ENCODE measurements at places on chromosomes 16 and 17.

DNA sequence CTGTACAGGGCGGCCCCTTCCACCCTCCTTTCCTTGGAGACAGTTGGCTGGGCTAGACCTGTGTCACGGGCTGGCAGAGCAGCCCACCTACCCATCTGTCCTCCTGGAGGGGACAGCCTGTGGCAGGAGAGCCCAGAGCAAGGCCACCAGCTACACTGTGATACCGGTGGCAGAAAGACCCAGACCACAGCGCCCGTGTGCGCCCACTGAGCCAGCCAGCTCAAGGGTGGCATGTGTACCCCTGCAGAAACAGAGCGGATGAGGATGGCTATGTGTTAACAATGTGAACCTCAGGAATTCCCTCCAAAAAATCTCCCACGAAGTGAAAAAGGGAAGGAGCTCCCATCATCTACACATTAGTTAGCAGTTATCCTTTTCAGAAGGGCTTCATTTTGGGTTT, 7.1 kb downstream of the HBQ1 start:
- DNase-seq, result no peak

- no peak for DNase-seq
These were observed 172.4 kb downstream of the STX8 start for GRCh38 chr17:9403257-9403656.

- no peak for DNase-seq
These were observed 49.4 kb downstream of the MYH10 start for GRCh38 chr17:8580952-8581658.

GRCh38 chr17:66392783-66393437, 90.5 kb downstream of the PRKCA start:
- DNase-seq, result no peak

GRCh38 chr17:77096570-77097214, 44.1 kb upstream of the SEC14L1 start:
- peak; percentile 54 for DNase-seq

DNA sequence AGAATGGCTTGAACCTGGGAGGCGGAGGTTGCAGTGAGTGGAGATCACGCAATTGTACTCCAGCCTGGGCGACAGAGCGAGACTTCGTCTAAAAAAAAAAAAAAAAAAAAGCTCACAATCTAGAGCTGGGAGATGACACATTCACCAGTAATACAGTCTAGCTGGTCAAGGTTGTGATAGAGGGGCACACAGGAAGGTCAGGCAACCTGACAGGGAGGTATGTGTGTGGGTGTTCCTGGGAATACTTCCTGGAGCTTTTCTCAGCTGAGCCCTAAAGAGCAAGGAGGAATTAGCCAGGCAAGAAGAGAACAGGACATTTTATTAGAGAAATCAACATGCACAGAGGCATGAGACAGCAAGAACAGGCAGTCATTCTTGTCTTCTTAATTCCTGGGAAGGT, 216.7 kb downstream of the SHISA9 start:
- no peak for DNase-seq

GRCh38 chr16:84313921-84314320, 19.2 kb downstream of the WFDC1 start:
- no peak for DNase-seq

DNA sequence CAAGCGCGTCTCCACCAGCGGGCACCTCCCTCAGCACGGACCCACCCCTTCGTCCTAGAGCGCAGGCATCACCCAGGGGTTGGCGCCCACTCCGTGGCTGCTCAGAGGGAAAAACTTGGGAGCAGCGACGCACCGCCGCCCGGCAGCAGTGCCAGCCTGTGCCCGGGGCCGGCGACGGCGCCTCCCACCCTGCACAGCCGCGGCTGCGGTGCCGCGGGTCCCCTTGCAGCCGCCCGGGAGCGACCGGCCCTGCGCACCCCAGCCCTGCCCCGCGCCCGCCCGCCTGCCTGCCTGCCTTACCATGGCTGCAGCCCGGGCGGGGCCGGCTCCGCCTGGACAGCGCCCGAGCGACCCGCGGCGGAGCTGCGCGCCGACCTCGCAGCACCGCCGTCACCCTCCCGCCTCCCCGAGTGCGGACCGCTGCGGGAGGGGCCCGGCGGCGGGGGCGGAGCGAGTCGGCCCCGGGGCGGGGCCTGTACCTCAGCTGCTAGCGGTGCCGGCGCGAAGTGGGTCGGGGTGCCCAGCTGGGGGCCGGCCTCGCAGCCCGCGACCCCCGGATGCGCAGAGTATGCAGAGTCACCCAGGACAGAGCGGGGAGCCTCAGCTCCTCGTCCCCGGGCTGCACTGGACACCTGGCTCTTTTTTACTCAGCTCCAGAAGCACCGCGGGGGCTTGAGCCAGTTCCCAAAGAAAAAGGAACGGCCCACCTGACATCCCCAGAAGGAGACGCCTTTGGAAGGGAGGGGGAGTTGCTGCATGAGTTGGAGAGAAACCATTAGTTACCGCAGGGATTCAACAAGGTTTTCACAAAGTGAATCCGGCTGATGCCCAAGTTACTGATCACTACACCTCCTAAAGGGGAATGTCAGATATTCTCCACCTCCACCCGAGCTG, 17.5 kb upstream of the MTMR4 start:
- DNase-seq, result peak; percentile 20

DNA sequence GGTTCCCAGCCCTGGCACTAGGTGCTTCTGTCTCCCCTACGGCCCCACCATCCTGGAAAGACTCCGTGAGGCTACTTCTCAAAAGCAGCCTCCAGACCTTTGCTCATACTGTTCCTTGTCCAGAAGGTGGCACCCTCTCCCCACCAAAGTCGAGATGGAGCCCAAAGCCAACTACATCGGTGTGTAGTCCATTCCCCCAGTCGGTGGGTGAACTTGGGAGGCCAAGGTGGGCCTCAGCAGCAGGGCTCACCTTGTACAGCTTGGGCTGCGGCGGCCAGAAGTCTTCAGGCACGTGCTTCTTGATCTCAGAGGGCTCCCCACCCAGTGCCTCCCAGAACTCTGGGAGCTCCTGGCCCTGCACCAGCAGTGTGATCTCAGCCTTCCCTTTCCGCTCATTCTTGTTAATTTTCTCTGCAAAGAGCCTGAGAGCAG, 10.2 kb downstream of the FLII start:
- DNase-seq, result peak; percentile 67

GRCh38 chr17:31517524-31517923, 126.0 kb downstream of the RAB11FIP4 start:
- no peak for DNase-seq

- no peak for DNase-seq
These were observed 11.6 kb upstream of the ADGRG1 start for GRCh38 chr16:57616876-57617275.

DNA sequence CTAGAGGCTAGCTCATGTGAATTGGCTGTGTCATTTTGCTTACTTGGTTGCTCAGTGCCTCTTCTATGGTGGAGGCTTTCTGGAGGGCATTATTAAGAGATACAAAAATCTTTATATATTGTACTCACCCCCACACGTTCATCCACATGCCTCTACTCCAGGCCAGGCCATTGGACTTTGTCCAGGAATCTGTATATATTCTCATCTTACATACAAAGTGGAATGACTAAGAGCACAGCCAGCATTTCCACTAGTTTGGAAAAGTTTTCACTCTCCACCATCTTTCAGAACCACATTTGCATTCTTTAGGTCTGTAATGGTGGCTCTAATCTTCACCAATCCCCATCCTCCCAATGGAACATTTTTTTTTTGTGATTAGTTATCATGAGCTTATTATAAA, 4.8 kb upstream of the GLG1 start:
- DNase-seq, result peak; percentile 75

DNA sequence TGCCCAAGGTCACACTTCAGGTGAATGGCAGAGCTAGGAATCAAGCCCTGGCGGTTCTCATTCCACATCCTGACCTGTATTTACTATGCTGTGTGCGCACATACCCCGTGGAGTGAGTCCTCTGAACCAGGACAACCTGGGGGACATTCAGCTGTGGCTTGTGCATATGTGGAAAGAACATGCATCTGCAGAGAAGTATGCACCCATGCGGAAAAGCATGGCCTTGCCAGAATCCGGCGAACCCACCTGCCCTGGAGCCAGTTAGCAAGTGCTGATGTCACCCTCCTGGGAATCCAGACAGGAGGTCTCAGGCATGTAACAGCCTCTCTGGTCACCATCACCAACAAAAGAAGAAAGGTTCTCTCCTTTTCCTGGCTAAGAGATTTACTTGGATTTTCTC, 1.9 kb downstream of the RASL10B start:
- no peak for DNase-seq

DNA sequence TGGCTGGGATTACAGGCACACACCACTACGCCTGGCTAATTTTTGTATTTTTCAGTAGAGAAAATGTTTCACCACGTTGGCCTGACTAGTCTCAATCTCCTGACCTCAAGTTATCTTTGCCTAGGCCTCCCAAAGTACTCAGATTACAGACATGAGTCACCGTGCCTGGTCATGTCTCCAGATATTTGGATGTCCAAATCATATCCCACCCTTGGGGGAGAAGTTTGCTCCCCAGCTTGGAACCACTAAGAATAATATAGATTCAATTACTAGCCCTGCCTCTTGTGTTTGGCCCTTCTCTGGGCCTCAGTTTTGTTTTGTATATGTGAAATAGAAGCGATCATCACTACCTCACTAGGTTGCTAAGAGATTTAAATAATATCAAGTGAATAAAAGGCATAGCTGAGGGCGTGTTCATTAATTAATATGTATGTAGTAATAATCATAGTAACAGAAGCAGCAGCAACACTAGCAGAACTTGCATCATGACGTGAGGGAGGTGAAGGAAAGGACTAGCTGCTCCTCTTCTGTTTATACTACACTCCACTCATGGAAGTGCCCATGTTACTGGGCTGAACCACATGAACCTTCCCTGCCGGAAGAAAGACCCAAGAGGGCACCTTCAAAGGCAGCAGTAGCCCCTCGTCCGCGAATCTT, 253.6 kb upstream of the XYLT1 start:
- DNase-seq, result peak; percentile 78

DNA sequence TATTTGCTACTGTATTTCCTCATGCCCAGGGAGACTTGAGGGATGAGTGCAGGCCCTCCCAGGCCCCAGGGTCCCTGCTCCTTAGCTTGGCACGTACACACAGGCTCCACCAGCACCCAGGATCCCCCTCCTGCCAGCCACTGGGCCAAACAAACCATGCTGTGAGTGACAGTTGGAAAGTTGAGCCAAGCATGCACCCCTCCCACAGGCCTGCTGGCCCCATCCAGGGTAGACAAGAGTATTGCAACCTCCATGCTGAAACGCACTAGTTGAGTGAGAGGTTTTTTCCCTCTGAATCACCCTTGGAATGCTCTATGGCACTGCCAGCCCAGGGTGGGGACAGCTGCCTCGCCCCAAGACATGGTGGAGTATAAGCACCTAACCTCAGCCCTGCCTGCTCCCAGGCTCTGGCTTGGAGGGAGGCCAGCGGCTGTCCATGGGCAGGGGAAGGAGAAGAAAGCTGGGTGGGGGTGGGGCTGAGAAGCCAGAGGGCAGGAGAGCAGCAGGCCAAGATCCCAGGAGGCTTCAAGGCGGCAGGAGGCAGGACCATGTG, 49.6 kb downstream of the PITPNM3 start:
- DNase-seq, result peak; percentile 28

DNA sequence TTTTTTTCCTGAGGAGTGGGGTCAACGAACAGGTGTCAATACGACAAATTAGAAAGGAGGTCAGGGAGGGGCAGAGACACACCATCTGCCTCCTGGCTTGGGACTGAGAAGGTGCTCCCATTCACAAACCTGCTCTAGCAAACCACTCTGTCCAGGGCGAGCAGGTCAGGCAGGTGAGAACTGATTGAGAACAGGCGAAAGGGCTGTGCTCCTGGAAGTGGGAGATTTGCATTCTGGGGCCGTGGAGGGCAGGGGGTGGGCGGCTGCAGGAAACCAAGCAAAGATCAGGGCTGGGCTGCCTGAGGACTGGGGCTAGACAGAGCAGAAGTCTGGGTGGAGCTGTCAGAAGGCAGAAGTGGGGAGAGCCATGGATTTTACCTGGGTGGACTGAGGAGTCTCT, 98.9 kb upstream of the NLRP1 start:
- DNase-seq, result no peak

DNA sequence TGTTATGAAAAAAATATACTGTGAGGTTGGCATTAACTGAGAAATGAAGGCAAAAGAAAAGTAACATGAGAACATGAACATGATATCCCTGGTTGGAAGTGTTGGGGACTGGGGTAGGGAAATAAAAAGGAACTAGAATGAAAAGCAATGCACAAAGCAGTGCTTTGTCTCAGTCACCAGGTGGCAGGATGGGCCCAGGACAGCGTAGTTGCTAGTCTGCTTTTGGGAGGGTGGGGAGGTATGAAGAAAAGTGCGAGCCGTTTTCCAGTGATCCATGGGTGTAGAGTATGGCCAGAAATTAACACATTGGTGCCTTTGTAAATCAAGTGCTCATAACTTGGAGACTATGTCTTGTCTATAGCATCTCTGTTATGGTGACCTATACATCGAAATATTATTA, 662.5 kb upstream of the SALL1 start:
- no peak for DNase-seq

- peak; percentile 97 for DNase-seq
These were observed 10.8 kb upstream of the MTMR4 start for GRCh38 chr17:58525239-58525638.

DNA sequence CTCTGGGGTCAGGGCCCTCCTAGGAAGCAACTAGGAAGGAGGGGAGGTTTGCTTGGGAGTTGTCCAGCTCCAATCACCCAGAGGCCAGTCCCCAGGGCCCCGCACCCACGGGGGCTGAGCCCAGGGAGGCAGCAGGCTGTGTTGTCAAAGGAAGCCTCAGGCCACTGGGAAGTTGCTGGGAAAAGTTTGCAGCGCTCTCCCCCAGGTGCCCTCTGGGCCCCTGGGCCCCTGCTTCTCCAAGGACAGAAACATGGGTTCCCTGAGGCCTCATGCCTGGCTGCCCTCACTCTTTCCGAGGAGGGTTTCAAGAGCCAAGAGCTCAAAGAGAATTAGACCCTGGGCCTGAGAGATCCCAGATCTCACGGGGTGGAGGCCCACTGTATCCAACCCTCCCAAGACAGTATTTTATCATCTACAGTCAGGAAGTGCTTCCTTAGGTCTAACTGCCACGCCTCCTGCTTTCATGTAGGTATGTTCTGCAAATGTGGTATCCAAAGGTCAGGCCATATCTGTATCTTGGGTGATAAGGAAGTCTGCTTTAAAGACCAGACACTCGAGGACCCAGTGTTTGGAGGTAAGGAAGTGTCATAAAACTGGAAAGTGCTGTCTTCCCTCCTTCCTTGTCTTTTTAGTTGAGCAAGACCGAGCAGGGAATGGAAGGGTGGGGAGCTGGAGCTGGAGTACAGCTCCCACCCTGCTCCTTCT, 44.2 kb upstream of the ZNF423 start:
- no peak for DNase-seq
